ENCODE measurements at places on chromosomes 2 and 18. TPM values are rescaled to one million over a fixed set of nuclear protein-coding genes. Genes with fewer than 3 reads are reported as not detected.

- peaks cover 42% of the 10 kb centered on the region for H3K4me1 ChIP-seq
- DNase-seq = no peak
- peak overlapping the region; percentile 16 for H3K4me3 ChIP-seq
- no peaks in the 10 kb centered on the region for H3K27me3 ChIP-seq
- H3K27ac ChIP-seq = peak overlapping the region; percentile 52
- H3K36me3 ChIP-seq = peaks cover 19% of the 10 kb centered on the region
These were observed 15.0 kb downstream of the SMAD4 start for GRCh38 chr18:51044928-51045585.

DNA sequence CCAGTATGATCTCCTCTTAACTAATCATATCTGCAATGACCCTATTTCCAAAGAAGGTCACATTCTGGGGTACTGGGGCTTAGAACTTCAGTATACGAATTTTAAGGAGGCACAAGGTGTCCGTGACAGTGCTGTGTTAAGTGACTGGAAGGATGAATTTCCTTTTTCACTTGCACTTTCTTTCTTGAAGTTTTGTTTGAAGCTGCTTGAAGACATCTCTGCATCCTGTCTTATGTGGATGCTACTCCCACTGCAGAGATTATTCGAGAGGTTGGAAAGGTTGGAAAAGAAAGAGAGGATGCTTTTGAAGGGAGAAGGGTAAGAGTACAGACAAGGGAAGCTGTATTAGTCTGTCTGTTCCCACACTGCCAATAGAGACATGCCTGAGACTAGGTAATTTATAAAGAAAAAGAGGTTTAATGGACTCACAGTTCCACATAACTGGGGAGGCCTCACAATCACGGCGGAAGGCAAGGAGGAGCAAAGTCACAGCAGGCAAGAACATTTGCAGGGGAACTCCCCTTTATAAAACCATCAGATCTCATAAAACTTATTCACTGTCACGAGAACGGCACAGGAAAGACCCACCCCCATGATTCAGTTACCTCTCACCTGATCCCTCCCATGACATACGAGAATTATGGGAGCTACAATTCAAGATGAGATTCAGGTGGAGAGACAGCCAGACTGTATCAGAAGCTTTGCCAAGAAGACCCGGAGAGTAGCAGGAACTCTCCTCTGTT, 3.6 kb upstream of the RNF144A start:
- H3K27ac ChIP-seq = peak overlapping the region; percentile 73
- peak; percentile 53 for DNase-seq
- H3K4me1 ChIP-seq = peaks cover 65% of the 10 kb centered on the region
- H3K36me3 ChIP-seq = no peaks in the 10 kb centered on the region
- H3K27me3 ChIP-seq = peaks cover 12% of the 10 kb centered on the region
- peak overlapping the region; percentile 45 for H3K4me3 ChIP-seq

- H3K27ac ChIP-seq = no peak overlapping the region
- no peaks in the 10 kb centered on the region for H3K36me3 ChIP-seq
- DNase-seq = no peak
- H3K4me1 ChIP-seq = no peaks in the 10 kb centered on the region
- peaks cover 6% of the 10 kb centered on the region for H3K27me3 ChIP-seq
These were observed 64.4 kb downstream of the CD8B2 start for GRCh38 chr2:106551417-106552130.

- DNase-seq = no peak
- H3K27me3 ChIP-seq = no peaks in the 10 kb centered on the region
- H3K27ac ChIP-seq = no peak overlapping the region
- no peak overlapping the region for H3K4me3 ChIP-seq
- H3K4me1 ChIP-seq = peaks cover 13% of the 10 kb centered on the region
- H3K36me3 ChIP-seq = peaks cover 25% of the 10 kb centered on the region
These were observed 16.1 kb downstream of the PRPF40A start for GRCh38 chr2:152701198-152701597.

DNA sequence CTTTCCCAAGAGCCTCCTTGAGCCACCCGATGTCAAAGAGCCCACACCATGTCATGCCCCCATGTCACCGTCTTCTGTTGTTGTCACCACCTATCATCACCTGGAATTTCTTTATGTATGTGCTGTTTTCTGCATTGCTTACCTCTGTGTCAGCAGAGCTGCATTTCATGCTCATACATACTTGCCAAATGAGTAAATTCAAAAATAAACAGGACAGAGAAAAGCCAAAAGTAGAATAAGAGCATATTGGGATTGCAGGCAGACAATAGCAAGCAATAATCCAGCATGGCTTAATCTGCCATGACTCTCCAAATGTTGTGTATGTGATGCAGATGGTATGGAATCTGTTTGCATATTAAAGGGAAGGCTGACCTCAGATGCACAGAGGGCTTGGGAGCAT, 15.3 kb upstream of the RGPD4 start:
- no peak overlapping the region for H3K4me3 ChIP-seq
- no peaks in the 10 kb centered on the region for H3K27me3 ChIP-seq
- no peak overlapping the region for H3K27ac ChIP-seq
- DNase-seq = no peak

Gene SLC16A14
- total RNA-seq = not detected

Data from CD4-positive, CD25-positive, alpha-beta regulatory T cell (primary cell).